Right lung (tissue), 10 donors: ENCODE measurements at places on chromosomes 2 and 18. TPM values are rescaled to one million over a fixed set of nuclear protein-coding genes. Genes with fewer than 3 reads are reported as not detected.

SLC14A1 gene
- polyA plus RNA-seq, result 0.84 TPM

SNTG2 gene
- 0.54 TPM for polyA plus RNA-seq

ICOS gene
- 0.15 TPM for polyA plus RNA-seq

CACNB4 gene
- polyA plus RNA-seq, result 9.3 TPM

MARCHF4 gene
- 0.21 TPM for polyA plus RNA-seq

CDH7 gene
- 0.97 TPM for polyA plus RNA-seq

ABCA12 gene
- polyA plus RNA-seq, result 0.08 TPM

TEKT4 gene
- 1.1 TPM for polyA plus RNA-seq

FOXI3 gene
- not detected for polyA plus RNA-seq

FOXD4L1 gene
- polyA plus RNA-seq, result not detected

ANKRD30B gene
- 0.08 TPM for polyA plus RNA-seq

CHRND gene
- 0.12 TPM for polyA plus RNA-seq

PDE1A gene
- 12.1 TPM for polyA plus RNA-seq

IL1A gene
- polyA plus RNA-seq, result not detected

SCYGR4 gene
- not detected for polyA plus RNA-seq

GRCh38 chr18:40485318-40485717, 1469.7 kb upstream of the PIK3C3 start:
- DNase-seq, result no peak

GRCh38 chr18:63895190-63895589, 7.7 kb downstream of the SERPINB2 start:
- DNase-seq, result no peak

- DNase-seq, result no peak
These were observed 38.0 kb downstream of the AKAIN1 start for GRCh38 chr18:5159080-5159479.

DNA sequence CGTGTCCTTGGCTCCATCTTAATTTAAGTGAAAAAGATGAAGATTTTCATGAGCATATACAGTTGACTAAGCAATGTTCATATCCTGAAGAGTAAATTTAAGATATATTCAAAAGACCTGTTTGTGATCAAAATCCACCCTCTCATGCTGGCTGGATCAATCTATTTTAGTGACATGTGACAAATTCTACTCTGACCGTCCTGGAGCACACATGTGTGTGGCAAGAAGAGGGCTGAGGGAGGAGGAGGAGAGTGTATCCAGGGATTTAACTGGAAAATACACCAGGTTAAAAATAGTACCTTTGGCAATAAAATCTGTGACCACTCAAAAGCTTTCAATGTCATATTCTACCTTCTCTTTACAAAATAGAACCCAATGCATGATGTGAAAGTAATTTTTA, 228.7 kb downstream of the PID1 start:
- DNase-seq, result no peak

GRCh38 chr18:46946656-46947282, 29.4 kb downstream of the KATNAL2 start:
- DNase-seq, result peak; percentile 79

DNA sequence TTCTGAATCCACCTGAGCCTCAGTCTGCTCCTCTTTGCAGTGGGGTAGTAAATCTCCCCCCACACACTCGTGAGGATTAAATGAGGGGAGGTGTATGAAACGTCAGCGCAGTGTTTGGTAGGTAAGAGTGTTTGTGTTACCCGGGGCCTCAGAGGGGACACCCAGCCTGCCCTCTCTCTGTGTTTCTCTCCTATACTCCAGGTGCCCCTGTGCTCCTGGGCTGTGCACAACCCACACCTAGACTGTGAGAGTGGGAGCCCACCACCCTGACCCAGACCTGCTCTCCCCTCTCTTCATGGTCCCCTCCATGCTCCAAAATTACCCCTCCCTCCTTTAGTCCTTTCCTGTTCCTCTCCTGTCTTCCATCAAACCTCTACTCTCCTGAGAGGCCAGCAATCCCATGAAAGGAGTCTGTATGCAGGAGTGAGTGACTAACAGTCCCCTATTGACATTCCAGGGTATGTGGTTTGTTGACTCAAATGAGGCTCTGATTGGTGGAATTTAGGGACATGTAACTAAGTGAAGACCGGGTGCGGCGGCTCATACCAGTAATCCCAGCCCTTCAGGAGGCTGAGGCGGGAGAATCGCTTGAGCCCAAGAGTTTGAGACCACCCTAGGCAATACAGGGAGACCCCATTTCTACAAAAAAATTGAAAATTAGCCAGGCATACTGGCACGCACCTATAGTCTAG, 10.4 kb downstream of the CIB4 start:
- no peak for DNase-seq

DNA sequence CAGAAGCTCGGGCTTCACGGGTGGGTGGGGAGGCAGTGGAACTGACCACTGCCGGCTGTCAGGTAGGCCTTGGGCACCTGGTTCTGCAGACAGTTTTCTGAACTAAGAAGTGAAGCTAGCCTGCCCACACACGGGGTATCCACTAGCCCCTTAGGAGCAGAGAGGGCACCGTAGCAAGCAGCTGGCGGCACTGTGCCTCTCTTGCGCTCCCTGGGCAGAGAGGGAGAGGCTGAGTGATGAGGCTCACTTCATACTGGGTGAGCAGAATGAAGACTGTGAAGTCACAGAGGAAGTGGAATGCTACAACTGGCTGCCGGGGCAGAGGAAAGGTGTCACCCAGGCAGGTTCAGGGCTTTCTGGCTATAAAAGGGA, 753 bp downstream of the ITPRIPL1 start:
- DNase-seq, result no peak

GRCh38 chr2:38682008-38682575, 16.2 kb downstream of the GALM start:
- no peak for DNase-seq

DNA sequence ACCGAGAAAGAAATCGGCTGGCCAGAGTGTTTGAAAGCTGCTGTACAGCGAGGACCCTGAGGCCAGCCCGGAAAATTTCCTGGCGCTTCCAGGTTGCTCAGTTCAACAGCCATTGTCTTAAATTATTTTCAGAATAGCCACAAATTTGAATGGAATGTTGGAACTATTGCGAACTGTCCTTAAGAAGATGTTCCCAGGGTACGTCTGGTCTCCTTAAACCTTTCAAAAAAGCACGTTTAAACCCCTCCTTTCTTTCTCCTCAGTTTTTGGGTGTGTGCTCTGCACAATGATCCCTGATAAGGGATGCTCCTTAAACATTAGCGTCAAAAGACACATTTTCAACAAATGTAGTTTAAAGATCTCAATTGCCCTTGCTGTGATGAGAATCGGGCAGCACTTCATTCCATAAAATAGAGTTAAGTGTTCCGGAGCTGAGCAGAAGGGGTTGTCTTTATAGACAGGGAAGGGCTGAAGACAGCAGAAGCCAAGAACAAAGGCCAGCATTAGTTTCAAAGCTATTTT, 14.5 kb upstream of the LPIN2 start:
- no peak for DNase-seq

DNA sequence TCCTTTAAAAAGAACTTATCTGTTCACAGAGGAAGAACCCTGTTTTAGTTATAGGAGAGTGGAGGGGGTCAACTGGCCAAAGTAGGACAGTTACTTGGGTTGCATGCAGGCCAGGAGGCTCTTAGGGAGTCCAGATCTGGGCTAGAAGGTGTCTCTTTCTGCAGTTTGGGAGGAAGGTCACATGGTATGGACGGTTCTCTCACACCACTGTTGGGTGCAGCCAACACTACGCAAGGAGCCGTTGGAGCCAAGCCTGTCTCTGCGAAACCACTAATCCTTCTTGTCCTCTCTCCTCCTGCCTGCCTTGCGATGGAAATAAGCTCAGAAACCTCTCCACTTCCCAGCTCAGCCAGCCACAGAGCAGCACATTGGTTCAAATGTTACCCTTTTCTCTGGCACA, 105.9 kb upstream of the TGFA start:
- no peak for DNase-seq

GRCh38 chr2:160838691-160839090, 321.5 kb upstream of the TANK start:
- DNase-seq, result no peak

DNA sequence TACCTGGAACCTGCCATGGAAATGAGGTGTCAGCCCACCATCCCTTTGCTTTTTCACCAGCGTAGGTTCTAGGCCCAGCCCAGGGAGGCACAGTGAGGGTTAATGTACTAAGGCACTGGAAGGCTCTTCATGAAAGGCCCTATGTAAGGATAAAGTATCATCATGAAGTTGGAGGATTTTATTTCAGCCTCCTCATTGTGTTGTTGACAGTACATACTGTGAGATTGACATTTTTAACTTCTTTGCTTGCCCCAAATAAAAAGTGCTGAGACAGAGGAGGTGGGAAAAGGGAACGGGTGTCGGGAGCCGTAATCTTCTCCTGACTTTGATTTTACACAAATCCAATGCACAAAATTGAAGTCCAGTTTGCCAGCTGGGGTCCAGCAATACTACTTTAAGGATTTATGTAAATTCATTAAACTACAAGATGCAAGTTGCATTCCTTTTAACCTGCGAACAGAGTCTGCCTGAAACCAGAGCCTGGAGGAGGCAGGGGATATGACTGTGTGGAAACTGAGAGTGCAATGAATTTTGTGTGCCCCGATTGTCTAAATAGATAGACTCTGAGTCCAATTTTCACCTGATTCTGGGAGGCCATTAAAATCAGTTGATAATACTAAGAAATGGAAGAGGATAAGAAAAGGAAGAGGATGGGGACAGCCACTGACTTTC, 5.4 kb upstream of the NCKAP5 start:
- no peak for DNase-seq

DNA sequence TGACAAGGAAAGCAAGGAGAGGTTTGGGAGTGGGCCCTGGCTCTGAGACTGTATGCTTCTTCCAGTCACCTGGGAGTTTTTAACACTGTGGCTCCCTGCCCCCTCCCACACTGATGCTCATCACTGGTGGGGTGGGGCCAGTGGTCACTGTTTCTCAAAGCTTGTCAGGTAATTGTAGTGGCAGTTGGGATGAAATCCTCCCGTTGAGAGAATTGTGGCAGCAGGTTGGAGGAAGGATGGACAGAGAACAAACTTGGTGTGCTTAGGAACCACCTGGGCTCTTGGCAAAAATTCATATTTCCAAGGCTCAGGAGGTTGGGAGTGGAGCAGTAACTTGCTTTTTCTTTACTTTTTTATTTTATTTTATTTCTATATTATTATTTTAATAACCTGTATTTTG, 25.1 kb downstream of the DGKD start:
- no peak for DNase-seq

DNA sequence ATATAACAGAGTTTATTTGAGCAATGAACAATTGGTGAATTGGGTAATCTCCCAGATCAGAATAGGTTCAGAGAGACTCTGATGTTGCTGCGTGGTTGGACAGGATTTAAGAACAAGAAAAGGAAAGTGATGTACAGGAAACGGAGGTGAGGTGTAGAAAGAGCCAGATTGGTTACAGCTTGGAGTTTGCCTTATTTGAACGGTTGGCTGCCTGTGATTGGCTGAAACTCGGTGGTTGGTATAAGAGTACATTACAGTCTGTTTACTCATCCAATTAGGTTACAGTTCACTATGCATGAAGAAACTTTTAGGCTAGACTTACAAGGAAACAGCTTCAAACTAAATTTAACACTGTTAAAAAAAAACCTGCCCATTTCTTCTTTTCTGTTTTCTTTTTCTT, 68.0 kb upstream of the CABLES1 start:
- DNase-seq, result no peak

- DNase-seq, result no peak
These were observed 99.8 kb upstream of the FSIP2 start for GRCh38 chr2:185638771-185639170.

DNA sequence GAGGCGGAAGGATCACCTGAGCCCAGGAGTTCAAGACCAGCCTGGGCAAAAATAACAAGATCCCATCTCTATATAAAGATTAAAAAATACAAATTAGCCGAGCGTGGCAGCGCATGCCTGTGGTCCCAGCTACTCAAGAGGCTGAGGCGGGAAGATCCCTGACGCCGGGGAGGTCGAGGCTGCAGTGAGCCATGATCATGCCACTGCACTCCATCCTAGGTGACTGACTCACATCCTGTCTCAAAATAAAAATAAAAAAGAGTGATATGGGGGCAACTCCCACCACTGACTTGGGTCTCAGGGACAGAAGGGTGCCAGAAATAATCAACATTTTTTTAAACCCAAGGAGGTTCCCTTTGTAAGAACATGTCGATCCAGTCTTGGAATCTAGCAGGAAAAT, 37.6 kb downstream of the ZNF516 start:
- DNase-seq, result no peak

GRCh38 chr2:197122821-197123220, 187.8 kb downstream of the ANKRD44 start:
- DNase-seq, result no peak

DNA sequence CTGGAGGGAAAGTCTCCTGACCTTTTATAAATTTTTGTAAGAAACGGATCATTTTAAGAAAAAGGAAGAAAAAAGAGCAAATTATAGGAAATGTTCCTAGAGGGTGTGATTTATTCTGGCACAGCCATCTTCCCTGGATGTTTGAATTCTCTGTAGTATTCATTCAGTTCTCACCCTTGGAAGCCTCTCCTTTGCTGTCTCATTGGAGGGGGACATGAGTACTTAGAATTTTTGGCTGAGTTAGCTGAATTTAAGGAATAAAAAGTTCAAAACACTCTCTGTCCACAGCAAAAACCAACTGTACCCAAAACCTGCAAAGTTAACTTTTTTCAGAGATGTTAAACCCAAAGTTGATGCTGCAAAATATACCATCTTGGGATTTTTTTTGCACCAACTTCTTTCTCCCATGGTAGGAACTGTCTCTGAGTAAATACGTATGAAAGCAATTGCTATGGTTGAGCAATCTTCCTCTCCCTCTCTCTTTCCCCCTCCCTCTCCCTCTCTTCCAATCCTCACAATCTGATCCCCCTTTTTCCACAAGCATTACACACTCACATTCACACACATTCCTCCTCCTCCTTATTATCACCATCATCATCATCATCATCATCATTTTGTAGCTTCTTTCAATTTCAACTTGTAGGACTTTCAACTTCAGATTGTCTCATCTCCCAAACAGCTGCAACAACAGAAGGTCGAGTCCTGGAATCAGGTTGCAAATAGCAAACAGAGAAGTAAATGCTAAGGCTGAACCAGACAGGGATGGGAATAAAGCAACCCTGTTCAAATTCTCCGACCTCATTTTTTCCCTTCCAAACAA, 183.7 kb downstream of the GFPT1 start:
- DNase-seq, result no peak

DNA sequence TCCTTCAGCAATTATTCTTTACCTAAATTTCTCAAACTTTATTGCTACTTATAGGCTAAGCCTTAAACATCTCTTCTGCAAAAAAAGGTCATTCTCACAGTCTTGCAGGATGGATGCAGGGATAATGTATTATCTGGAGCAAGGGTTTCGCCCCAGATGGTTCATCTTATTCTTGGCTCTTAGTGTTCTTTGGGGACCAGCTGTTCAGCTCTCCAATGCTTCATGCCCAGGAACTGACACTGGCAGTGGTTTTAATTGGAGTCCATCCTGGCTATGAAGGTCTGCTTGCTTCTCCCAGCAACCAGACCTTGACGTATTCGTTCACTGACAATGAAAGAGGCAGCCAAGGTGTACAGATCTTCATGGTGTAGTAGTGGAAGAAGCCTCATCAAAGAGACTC, 331.9 kb downstream of the SLC8A1 start:
- DNase-seq, result no peak

- no peak for DNase-seq
These were observed 91.0 kb downstream of the MARCHF4 start for GRCh38 chr2:216281316-216281715.
